ENCODE measurements at places on chromosomes 4 and X. TPM values are rescaled to one million over a fixed set of nuclear protein-coding genes. Genes with fewer than 3 reads are reported as not detected.

The PPP1R3F gene
- 7.5 TPM for total RNA-seq

The CENPC gene
- total RNA-seq: 12.4 TPM

The CPE gene
- 1.00 TPM for total RNA-seq

The RAB39B gene
- total RNA-seq: 2.4 TPM

The UCP1 gene
- total RNA-seq: not detected

The BANK1 gene
- total RNA-seq: 1.00 TPM

The CXCL11 gene
- not detected for total RNA-seq

The UGT2B17 gene
- total RNA-seq: not detected

The ITIH6 gene
- total RNA-seq: not detected

The MAGED4B gene
- 19.7 TPM for total RNA-seq

The MAGEC3 gene
- not detected for total RNA-seq

The BMP2K gene
- total RNA-seq: 46.1 TPM

The PABPC1L2A gene
- total RNA-seq: not detected

The CNGA1 gene
- not detected for total RNA-seq

The ELK1 gene
- 23.6 TPM for total RNA-seq

The PROM1 gene
- under 0.01 TPM for total RNA-seq

The TSPAN7 gene
- not detected for total RNA-seq

The VAMP7 gene
- 38.2 TPM for total RNA-seq

The SLC6A8 gene
- 7.0 TPM for total RNA-seq

The CABS1 gene
- not detected for total RNA-seq

The MRFAP1L1 gene
- 59.2 TPM for total RNA-seq

The XPNPEP2 gene
- 0.25 TPM for total RNA-seq

The SPANXA1 gene
- total RNA-seq: not detected

The ARHGAP36 gene
- total RNA-seq: not detected

The CWH43 gene
- 0.12 TPM for total RNA-seq

The SPOCK3 gene
- 1.7 TPM for total RNA-seq

The BEX4 gene
- total RNA-seq: 26.4 TPM

The TMEM144 gene
- total RNA-seq: 5.5 TPM

The RBM46 gene
- total RNA-seq: not detected

The BLTP1 gene
- 81.8 TPM for total RNA-seq

The SLC10A6 gene
- total RNA-seq: not detected

The FRAS1 gene
- total RNA-seq: 1.3 TPM

The AIFM1 gene
- total RNA-seq: 27.2 TPM

The MTCP1 gene
- total RNA-seq: 4.0 TPM

The FAM193A gene
- total RNA-seq: 14.1 TPM

The DNASE1L1 gene
- total RNA-seq: 54.7 TPM

The MSX1 gene
- 18.1 TPM for total RNA-seq

The TMEM47 gene
- 43.2 TPM for total RNA-seq

The NOX1 gene
- not detected for total RNA-seq

The CSAG3 gene
- not detected for total RNA-seq

The MAOA gene
- 5.5 TPM for total RNA-seq

The GASK1B gene
- total RNA-seq: 30.6 TPM

The CLDN22 gene
- total RNA-seq: not detected

The YY2 gene
- 2.6 TPM for total RNA-seq

The CXCL1 gene
- 2.9 TPM for total RNA-seq

The GLOD5 gene
- not detected for total RNA-seq

The SSX2B gene
- total RNA-seq: not detected

The IQCM gene
- not detected for total RNA-seq

The SPATA18 gene
- total RNA-seq: 4.4 TPM

The TCP11X2 gene
- not detected for total RNA-seq

The TEX13B gene
- 0.12 TPM for total RNA-seq

The GRXCR1 gene
- not detected for total RNA-seq

The SYTL4 gene
- total RNA-seq: 6.5 TPM

Data from uterine smooth muscle cell (primary cell).